ENCODE measurements at places on chromosomes 2 and 18. TPM values are rescaled to one million over a fixed set of nuclear protein-coding genes. Genes with fewer than 3 reads are reported as not detected.

The IL1RL1 gene
- total RNA-seq, result 0.17 TPM

The C2orf78 gene
- not detected for total RNA-seq

The ETAA1 gene
- total RNA-seq, result 22.7 TPM

The POMC gene
- 2.8 TPM for total RNA-seq

The DYTN gene
- not detected for total RNA-seq

The MCEE gene
- total RNA-seq, result 9.7 TPM

DNA sequence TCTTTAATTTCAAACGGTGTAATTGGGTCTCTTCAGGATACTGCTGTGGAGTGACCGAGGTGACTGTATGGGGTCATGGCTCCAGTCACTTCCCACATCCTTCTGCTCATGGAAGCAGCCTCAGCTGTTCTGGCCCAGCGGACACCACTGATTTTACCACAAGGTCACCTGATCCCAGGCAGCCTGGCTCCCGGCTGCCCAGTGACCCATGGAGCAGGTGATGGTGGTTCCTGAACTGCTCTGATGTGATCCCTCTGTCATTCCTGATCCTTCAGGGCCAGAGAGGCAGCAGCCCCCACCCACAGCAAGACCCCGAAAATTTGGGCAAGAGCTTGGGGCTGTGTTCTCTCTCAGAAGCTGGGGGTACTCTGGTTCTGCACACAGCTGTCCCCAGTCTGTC lies 35.5 kb upstream of the HS6ST1 start:
- no peak for DNase-seq

- DNase-seq, result no peak
Observed at GRCh38 chr2:25304321-25304720, 37.4 kb downstream of the DNMT3A start.

DNA sequence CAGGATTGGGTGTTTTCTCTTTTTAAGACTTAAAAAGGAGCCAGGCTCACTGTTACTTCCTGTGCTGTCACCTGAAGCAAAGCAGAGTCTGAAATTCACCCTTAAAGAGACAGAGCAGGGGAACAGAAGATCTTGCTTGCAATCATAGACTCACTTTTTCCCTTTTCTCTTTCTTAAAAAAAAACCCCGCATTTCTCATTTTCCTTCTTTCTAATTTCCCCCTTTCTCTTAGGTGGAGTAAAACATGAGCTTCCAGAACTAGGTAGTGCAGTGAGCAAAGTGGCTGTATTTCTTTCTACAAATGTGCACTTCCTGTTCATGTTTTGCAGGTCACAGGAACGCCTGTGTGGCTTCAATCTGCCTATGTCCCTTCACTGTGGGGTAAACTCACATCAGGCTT lies 381.2 kb downstream of the LPIN1 start:
- no peak for DNase-seq

DNA sequence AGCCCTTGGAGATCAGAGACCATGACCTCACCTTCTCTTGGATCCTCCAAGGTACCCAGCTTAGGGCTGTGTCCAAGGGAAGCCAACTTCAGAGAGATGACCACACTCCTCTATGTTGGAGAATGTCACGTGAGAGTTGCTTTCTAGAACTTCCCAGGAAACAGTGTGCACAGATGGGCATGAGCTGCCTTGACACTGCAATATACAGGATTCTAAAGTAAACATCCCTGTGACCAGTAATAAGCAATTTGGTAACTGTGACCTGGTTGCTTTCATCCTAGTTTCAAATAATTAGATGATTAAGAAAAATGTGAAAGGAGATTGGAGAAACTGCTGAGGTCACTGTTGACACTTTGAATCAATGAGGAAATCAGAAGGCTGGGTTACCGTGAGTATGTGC lies 181.1 kb upstream of the EPAS1 start:
- peak; percentile 33 for DNase-seq

GRCh38 chr2:197306696-197307040 lies 3.9 kb downstream of the ANKRD44 start:
- DNase-seq, result no peak

GRCh38 chr18:79400591-79401381 lies 5.1 kb downstream of the NFATC1 start:
- DNase-seq, result peak; percentile 56

GRCh38 chr2:218829868-218830451 lies 1.6 kb downstream of the PRKAG3 start:
- DNase-seq, result no peak

DNA sequence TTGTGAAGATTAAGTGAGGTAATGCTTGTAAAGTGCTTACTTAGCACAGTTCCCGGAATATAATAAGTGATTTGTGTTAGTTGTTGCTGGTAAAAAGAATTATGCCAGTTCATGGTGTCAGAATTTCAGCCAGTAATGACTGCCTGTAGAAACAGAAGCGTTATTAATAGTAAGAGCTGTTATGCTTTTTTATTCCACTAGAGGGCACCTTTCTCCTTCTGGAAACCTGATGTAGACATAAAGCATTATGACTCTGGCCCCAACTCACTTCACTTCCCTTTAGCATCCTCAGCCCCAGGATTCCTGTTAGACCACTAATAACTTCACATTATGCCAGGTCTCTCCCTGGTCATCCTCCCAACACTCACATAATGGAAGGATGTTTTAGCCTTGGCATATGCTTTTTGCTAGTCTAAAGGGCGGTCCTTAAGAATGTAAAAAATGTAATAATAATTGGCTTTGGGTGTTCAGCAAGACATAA lies 34.9 kb downstream of the C18orf54 start:
- peak; percentile 84 for DNase-seq

DNA sequence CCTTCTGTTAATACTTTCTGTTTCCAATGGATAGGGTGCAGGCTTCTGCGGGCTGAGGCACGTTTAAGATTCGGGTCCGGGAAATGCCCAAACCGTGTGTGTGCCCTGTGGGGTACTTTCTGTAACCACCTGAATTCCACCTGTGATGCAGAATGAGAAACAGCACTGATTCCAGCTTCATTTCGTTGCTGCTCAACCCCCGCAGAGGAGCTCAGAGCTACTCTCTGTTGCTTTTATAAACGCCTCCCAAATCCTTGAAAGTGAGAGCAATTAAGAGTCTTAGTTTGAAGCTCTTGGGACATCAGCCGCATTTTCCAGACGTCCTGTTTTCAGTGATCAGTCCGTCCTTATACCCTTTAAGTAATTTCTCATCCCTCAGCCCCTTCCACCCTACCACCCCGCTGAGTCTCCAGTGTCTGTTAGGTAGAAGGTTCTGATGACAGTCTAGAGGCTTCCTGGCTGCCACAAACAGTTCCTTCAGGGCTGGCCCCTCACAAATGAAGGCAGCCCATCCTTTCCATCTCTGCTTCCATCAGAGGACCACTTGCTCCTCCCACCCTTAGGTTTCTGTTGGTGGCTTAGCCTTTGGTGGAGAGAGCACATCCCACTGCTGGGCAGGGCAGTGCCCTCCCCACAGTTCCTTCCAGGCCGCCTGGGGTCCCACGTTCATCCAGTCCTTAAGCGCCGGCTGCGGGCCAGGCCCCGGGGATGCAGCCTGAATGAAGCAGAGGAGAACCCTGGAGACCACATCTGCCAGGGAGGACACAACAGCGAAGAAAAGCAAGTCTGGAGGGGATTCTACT lies 230.1 kb downstream of the SEPTIN10 start:
- DNase-seq, result no peak

DNA sequence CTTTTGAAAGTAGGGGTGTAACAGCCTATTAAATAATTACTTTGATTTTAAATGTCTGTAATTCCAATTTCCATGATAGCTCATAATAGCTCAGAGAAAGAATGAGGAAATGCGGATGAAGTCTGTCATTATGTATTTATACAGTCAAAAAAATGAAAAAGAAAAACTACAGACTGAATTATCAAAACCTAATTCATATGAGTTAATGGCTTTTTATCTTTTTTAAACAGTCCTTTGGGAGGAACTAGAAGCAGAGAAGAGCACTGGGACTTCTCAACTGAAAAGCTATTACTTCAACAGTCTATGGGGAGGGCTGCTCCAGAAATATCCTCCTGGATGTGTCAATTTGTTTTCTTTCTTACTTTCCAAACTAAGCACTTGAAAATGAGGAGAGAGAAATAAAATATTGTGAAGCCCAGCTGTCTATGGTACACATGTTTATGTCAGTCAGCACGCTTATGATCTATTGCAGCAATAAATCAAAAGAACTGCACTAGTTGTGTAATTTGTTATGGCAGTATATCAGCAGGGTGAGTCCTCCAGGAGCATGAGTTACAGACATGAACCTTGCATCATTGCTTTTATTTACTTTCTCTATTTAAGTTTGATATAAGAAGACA lies 1550.2 kb downstream of the LRP1B start:
- DNase-seq, result no peak

DNA sequence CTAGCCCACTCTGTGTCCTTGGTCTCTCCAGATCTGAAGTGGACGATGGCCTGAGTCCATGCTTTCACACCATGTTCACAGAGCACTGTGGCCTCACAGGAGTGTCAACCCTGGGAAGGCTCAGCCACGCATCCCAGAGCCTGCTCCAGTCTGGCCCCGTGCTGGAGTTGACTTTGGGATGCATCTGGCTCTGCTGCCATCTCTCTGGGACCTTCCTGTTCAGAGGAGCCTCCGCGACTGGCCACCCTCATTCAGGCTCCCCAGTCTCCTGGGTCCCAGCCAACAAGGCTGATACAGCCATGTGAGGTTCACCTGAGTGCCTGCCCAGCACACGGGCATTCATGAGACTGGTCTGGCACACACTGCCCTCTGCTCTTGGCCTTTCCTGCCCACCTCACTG lies 199.7 kb upstream of the RAB6C start:
- no peak for DNase-seq

DNA sequence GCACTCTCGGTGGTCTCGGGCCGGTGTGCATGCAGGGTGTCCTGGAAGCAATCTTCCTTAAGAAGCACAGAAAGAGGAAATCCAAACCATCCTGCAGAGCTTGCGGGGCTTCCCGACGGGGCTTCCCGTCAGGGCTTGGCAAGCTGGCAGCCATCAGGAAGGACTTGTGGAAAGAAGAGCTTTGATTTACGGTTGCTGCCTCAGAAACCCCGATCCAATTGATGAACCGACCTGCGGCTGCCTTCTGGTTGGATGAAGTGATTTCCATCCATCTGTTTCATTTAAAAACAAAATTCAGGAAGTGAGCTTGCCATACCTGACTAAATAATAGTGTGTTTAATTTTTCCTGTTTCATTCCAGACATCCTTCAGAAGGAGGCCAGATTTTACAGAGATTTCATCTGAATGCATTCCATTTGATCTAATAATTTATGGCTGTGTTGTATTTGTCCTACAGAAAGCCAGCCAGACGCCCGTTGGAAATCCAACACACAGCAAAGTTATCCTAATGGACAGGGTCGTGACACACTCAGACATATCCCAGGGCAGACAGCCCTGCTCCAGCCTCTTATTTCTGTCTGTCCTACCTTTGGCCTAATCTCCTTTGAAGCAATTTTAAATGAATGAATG lies 141.3 kb downstream of the SEPTIN10 start:
- peak; percentile 30 for DNase-seq

GRCh38 chr2:215668378-215668775 lies 232.5 kb upstream of the FN1 start:
- DNase-seq, result no peak

DNA sequence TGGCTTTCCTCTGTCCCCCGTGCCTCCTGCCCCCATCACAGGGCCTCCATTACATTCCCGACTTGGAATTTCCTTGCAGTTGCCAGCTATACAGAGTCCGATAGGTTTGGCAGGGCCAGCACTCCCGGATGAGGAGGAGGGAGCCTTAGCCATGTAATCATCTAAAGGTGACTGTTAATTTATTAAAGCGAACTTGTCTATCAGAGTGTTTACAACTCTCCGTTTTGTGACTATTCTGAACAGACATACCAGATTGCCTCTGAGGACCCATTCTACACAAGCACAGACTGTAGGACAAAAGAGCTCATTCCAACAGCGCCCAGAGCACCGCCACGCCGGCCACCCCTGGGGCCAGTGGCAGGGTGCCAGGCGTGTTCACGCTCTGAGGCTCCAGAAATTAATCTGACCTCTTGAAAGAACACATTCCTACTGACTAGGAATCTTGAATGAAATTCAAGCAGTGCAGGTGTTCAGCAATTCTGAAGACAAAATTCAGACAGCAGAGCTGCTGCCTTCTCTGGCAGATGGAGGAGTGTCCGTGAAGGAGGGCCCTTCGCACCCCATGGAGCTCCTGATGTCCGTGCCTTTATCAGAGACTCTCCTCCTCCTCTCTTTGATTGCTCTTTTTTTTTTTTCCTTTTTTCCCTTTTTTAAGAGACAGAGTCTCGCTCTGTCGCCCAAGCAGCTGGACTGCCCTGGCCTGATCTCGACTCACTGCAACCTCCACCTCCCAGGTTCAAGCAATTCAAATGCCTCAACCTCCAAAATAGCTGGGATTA lies 58.1 kb upstream of the RALBP1 start:
- DNase-seq, result peak; percentile 62

DNA sequence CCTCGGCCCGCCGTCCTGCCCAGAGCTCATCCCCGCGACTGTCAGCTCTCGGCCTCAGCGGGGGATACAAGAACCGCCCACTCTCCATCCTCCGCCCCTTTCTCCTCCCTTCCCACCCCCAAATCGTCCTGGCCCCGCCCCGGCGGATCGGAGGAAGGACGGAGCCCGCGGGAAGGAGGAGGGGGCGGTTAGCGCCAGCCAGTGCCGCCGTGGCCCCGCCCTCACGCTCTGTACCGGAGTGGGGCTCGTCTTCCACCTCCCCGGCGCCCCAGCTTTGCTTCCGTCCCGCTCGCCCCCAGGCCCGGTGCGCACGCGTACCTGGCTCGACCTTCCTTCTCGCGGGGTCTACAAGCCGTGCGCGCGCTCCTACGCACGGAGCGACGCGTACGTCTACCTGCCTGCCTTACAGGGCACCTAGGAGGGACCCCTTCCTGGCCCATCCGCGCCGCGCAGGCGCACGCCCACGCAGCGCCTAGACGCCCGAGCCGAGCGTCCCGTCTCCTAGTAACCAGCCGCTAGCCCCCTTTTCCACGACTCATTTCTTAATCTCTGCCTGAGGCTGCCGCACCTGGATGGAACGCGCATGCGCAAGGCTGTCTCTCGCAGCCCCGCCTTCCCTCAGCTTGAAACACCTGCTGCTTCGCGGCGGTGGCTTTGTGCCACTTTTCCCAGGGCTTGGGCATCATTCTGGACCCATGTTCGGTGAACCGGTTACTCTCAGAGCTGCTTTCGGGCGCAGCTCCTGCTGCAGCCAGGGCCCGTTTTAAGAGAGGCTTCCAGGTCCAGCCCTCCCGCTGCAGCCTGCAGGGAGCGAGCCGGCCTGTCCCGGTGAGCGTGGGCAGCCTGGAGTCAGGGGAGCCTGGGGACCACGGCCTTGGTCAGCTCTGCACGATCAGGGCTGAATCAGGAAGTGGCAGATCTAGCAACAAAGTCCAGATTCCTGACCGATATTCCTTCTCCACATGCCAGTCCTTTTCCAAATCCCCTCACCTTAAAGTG lies at the start of gene C2orf15:
C2orf15 (plus strand) TSS at position 598 of the 999 bp plus-strand sequence. CDS start 8,852 bp downstream, outside the sequence.
- peak; percentile 75 for DNase-seq
